Stimulated activated CD8-positive, alpha-beta memory T cell treated with anti-CD3 and anti-CD28 coated beads, Interleukin-15, amount 100 ng/mL, for 1 hour (primary cell): ENCODE measurements at places on chromosomes 5 and 9.

GRCh38 chr9:136197084-136197875 is 7.6 kb downstream of the LHX3 start:
- no peak for DNase-seq

- no peak for DNase-seq
Observed at GRCh38 chr5:142720641-142721271, 34.9 kb upstream of the FGF1 start.

GRCh38 chr5:178378527-178379484 is 146.2 kb upstream of the PHYKPL start:
- DNase-seq: no peak

GRCh38 chr5:15092801-15093200 is 221.2 kb upstream of the ANKH start:
- DNase-seq: no peak

- no peak for DNase-seq
Observed at GRCh38 chr9:133843751-133844397, 105.7 kb upstream of the SARDH start.

GRCh38 chr9:136348691-136349090 is 14.9 kb downstream of the DNLZ start:
- DNase-seq: no peak

GRCh38 chr9:24144796-24145195 is 318.8 kb upstream of the ELAVL2 start:
- no peak for DNase-seq

DNA sequence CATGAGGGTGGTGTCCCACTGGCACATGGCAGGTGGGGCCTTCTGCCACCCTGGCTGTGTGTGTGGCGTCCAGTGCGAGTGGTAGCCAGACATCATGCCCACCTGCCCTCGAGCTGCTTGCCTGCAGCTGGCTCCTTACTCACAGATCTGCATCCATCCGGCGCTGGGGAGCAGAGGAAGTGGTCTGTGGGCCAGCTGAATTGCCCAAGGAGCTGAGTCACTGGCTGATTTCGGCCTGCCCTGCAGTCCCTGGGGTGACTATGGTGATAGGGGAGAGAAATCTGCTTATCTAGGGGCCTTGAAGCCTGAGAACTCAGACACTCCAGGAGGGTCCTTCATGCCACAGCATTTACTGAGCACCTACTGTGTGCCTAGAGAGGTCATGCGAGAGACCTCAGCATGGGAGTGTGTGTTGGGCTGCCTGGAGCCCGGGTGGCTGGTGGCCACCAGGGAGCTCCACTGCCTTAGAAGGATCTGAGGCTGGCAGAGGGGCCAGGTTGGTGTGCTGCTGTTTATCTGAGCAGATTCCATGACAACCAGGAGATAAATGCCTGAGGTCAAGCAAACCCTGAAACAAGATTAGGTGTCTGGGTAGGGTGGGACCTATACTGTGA is 57.1 kb downstream of the SLC22A5 start:
- no peak for DNase-seq

GRCh38 chr5:76556511-76557221 is 66.5 kb downstream of the F2RL2 start:
- no peak for DNase-seq

DNA sequence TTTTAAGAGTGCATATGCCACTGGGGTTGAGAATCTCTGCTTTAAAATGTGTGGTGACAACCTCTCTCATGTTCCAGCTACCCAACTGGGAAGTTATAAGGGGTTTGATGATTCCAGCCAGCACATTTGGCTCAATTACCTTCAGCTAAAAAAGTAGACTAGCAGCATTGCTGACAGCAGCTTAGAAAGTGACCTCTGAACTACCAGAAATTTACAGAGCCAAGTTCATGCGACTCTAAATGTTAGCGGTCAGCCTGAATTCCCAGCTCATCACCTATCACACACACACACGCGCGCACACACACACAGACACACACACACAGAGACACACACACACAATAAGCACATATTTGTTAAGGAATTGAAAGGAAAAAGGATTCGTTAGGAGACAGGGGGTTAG is 377.5 kb downstream of the TMEM167A start:
- no peak for DNase-seq

DNA sequence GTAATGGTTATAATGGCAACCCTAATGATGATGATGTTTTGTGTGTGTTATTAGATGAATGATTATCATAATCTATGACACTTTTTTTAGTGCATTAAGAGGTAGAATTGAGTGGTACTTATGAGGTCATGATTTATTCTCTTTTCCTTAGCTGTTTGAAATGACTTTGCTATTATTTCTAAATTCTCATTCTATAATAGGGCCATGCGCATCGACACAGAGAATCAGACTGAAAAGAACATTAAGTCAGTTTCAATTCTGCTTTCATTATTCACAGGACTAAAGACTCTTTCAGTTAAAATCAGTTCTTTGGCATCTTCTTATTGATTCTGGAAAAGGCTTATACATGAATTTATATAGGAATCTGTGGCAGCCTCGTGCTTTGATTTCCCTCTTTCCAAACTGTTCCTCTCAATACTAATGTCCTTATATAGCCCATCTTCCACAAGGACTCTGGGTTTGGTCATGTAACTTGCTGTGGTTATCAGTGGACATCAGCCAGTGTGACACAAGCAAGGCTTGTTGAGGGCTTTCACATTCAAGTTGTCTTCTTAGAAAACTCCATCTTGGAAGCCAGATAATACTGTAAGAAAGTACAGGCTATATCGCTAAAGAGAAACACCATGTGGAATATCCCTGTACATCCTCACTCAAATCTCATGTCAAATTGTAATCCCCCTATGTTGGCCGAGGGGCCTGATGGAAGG is 140.3 kb upstream of the CHD1 start:
- DNase-seq: no peak

DNA sequence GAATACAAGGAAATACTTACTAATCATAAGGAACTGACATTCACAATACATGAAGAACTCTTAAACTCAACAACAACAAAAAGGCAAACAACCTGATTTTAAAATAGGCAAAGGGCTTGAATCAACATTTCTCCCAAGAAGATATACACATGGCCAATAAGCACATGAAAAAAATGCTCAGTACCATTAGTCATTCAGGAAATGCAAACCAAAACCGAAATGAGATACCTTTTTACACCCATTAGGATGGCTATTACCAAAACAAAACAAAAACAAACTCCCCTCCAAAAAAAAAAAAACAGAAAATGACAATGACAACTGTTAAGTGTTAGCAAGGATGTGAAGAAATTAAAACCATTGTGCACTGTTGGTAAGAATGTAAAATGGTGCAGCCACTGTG is 104.1 kb upstream of the ZNF462 start:
- no peak for DNase-seq

GRCh38 chr9:80937645-80938044 is 751.7 kb downstream of the TLE1 start:
- no peak for DNase-seq

DNA sequence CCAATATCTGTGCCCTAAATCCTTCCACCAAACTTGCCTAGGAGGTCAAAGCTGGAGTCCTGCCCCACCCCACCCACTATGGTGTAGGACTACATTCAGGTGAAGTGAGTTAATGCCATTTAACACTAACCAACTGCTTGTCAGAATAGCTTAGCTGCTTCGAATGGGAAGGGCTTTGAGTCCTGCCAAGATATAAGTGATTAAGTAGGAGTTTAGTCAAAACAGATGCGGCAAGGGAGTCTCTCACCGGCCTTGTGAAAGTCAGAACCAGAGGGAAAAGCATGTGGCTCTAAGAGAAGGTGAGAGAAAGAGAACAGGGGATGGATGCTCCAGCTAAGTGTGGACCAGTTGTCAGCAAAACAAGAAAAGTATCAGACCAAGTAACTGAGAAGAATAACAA is 132.6 kb downstream of the SPOCK1 start:
- DNase-seq: no peak
